Activated naive CD4-positive, alpha-beta T cell treated with anti-CD3 and anti-CD28 coated beads, Interleukin-2, amount 50 U/mL, for 72 hours (primary cell): ENCODE measurements at places on chromosomes 1 and 21. TPM values are rescaled to one million over a fixed set of nuclear protein-coding genes. Genes with fewer than 3 reads are reported as not detected.

The CD2 gene
- 437 TPM for total RNA-seq

The CYB561D1 gene
- total RNA-seq: 14.9 TPM

DNA sequence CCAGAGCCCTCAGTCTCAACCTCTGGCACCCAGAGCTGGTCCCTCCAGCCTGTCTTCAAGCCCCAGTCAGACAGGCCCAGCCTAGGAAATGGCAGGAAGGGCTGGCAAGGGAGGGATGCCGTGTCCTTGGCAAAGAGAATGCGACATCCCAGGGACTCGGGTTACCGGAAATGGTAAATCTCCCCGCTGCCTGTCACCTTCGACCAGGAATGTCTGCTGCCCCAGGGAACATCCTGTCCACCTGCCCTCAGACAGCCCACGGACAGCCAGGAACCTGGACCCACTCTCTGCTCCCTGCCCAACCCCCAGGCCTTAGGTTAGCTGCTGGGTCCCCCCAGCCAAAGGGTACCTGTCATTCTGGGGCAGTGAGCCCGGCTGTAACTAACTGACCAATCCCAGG lies 23.9 kb downstream of the HSPG2 start:
- DNase-seq: no peak

DNA sequence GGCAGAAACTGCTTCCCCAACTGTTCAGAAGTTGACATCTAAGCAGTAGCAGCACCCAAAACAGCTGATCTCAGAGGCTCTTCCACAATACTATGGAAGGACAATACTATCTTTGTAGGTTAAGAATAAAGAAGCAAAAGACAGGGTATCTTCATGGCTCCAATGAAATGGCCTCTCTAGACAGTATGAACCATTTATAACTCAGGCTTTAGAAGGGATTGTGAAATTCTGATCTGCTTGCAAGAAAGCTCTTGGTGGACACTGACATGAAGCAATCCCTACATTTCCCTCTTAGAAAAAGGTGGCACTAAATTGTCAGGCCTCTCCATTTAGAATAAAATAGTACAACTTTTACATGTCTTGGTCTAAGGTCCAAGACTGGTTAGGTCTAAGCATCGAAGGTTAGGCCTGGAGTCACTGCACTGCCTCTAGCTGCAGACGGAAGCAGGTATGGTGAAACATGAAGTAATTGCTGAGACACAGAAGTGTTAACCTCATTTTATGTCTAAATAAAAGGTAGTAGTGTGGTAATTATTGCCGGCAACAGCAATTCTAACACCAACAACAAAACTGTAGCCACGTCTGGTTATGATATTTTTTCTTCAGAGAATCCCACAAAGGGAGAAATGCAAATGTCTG lies 50.6 kb upstream of the HP1BP3 start:
- no peak for DNase-seq

- no peak for DNase-seq
Observed at GRCh38 chr1:220786057-220786336, 716 bp upstream of the MTARC1 start.

- no peak for DNase-seq
Observed at GRCh38 chr21:31201144-31201543, 142.9 kb downstream of the TIAM1 start.
